ENCODE measurements at places on chromosomes 12 and 14.

DNA sequence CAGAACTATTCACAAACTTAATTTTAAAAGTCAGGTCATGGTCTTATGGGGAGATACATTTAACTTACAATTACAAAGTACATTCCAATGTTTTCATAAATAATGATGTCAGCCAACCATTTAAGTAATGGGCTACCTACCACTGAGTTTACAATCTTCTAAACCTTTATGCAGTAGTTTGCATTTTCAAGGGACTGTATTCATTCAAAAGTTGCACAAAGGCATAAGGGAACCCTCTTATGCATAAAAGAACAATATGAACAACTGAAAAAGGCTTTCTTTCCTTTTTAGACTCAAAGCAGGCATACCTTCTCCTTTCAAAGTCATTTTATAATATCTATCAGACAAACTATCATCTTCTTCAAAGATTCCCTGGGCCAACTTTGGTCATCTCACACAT is 230.2 kb downstream of the SLC2A13 start:
- no peak for DNase-seq

- no peak for DNase-seq
Measured at GRCh38 chr12:6443361-6443983, 1.3 kb upstream of the CD27 start.

- DNase-seq: peak; percentile 94
Measured at GRCh38 chr12:11823043-11823442, 173.6 kb downstream of the ETV6 start.

- DNase-seq: peak; percentile 26
Measured at GRCh38 chr12:96015672-96016071, 19.5 kb upstream of the HAL start.

GRCh38 chr12:124411281-124411878 is 116.5 kb downstream of the RFLNA start:
- DNase-seq: peak; percentile 95

DNA sequence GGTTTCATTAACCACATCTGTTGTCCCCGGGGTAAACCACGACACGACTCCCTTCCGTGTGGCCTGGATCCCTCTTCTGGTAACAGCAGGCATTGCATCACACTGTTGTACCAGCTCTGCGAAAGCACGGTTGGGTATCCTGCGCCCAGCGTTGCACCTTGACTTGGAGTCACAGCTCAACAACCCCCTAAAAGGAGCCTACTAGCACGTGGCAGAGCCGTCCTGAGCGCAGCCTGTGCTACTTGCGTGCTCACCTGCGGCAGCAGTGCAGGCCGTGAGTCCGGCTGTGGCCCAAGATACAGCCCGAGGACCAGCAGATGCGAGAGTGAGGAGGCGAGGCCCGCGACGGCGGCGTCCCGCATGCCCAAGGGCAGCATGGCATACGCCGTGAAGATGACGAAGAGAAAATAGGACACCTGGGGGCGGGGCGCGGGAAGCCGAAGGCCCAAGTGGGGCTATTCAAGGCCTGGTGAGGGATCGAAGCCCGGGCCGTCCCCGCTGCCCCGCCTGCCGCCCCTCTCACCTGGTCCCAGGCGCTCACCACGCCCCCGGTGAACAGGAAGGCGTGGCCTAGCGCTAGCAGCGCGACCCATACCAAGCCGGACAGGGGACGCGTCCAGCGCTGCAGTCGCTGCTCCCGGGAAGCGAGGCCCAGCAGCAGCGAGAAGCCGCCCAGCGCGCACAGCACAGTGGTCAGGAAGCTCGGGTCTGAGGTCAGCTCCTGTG is 2.4 kb downstream of the ADCY4 start:
- peak; percentile 44 for DNase-seq

DNA sequence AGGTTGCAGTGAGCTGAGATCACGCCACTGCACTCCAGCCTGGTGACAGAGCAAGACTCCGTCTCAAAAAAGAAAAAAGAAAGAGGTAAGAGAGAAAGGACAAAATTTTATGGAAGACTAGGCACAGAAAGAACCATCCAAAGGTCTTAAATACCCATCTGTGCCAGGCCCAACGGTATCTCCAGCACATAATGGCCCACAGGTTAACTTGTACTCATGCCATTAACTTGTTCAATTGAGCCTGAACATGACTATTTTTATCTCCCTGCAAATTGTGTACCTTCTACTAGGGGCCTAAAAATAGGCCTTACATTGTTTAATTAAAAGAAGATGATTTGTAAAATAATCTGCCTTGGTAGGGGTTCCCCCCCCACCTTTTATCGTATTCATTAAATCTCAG is 80.2 kb downstream of the RIC8B start:
- DNase-seq: no peak

Measured in fibroblast of skin of abdomen (primary cell).